GM04504 (cell line): ENCODE measurements at places on chromosomes 4 and X.

DNA sequence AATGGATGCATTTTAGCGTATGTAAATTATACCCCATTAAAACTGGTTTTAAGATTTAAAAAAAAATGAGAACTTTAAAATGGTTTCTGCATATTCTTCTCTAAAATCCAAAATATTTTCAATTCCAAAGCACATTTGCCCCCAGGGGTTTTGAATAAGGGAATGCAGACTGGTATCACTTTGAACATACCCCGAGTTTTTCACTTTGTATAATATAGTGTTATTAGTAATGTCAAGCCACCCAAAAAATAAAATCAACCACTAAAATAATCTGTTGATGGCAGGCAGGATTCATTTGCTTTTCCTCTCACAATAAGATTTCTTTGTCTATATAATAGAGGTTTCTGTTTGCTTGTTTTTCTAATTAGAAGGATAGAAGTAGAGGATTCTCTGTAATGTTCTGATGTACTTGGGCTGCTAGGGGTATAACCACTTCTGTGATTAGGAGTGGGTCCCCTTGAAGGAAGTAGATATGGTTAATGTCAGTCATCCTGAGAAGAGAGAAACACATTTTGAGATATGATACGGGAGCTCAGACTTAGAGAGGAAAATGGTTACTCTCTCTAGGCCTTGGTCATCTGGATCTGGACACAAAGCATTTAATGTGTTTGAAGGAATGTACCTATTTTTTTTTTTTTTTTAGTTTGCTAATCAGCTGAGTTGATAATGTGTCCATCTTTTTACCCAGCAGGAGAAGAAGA lies 9.3 kb upstream of the LIN54 start:
- DNase-seq = no peak

DNA sequence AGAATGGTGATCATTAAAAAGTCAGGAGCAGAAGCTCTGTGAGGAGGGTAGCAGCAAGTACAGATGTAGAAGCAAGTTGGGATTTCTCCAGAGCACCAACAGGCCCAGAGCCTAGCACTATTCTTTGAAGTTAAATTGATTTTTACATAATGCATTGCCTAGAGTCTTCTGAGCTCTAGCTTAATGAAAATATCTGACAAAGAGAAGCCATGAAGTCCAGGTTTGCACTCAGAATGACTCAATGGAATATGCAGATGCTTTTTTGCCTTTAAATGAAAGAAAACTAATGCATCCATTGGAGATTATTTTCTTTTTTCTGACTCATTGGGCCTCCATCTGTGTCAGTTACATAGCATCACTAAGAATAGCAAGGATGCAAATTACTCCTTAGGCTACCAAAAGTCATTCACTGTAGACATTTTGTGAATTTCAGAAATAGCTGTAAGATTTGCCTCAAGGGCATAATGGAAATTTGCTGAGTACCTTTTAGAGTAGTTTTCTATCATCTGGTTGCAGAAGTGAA lies 91.0 kb downstream of the EDA2R start:
- no peak for DNase-seq

- peak; percentile 38 for DNase-seq
Measured at GRCh38 chr4:119525005-119525749, 103.4 kb downstream of the PDE5A start.

DNA sequence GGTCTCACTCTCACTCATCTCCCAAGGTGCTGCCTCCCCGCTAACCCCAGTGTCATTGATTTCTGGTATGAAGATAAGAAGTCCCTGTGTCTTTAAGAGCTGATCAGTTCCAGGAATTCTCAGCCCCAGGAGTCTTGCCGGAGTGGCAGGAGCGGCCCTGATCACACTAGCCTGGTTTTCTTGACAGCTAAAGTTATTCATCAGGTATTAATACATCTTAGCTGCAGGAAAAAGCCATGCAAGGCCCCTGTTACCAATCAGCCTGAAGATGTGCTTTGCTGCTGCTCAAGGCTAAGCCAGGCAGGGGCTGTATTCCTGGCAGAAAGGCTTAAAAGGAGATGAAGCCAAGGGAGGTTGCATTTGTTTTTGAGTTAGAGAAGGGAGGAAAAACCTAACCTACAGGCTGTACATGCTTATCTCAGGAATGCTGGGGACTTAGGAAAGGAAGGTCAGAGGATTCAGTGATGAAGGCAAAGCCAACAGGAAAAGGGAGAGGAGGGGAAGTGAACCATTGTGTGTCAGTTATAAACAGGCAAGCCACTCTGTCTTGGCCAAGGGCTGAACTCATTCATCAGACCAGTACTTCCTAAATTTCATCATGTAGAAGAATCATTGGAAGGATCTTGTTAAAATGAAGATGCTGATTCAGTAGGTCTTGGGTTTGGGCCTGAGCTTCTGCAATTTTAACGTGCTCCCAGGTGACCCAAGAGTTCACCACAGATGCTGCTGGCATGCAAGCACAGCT lies 8.6 kb downstream of the SRPX start:
- DNase-seq = no peak

DNA sequence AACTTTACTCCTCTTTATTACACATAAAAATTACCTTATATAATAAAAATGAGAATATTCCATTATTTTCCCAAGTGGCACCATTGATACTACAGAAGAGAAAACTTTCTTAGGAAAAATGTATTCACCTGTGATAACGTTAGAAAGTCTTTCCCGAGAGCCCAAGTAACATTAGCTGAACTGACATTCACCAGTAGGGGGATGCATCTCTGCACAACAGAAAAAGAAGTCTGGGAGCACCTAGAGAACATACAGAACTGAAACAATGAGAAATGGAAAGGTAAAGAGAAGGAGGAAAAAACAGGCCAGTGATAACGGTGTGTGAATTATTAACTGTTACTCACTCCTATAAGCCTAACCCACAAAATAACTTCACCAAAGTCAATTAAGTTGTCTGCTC lies 423.3 kb downstream of the CENPC start:
- DNase-seq = no peak

GRCh38 chrX:96693407-96693806 lies 8.8 kb downstream of the DIAPH2 start:
- no peak for DNase-seq

DNA sequence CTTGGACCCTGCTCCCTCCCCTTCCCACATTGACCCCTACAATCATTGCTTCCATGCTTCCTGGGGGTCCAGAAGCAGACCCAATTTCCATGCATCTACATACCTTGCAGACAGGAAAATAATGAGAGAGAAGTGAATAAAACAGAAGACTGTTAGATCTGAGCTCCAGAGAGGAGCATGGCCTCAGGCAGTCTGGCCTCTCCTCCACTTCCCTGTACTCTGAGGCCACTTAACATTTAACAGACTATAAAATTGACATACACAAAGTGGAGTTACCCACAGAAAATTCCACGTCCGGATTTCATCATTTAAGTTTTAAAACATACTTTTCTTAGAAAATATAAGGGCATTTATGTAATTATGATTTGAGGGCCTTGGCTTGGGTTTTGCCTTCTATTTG lies 2.1 kb upstream of the PRSS12 start:
- DNase-seq = no peak

DNA sequence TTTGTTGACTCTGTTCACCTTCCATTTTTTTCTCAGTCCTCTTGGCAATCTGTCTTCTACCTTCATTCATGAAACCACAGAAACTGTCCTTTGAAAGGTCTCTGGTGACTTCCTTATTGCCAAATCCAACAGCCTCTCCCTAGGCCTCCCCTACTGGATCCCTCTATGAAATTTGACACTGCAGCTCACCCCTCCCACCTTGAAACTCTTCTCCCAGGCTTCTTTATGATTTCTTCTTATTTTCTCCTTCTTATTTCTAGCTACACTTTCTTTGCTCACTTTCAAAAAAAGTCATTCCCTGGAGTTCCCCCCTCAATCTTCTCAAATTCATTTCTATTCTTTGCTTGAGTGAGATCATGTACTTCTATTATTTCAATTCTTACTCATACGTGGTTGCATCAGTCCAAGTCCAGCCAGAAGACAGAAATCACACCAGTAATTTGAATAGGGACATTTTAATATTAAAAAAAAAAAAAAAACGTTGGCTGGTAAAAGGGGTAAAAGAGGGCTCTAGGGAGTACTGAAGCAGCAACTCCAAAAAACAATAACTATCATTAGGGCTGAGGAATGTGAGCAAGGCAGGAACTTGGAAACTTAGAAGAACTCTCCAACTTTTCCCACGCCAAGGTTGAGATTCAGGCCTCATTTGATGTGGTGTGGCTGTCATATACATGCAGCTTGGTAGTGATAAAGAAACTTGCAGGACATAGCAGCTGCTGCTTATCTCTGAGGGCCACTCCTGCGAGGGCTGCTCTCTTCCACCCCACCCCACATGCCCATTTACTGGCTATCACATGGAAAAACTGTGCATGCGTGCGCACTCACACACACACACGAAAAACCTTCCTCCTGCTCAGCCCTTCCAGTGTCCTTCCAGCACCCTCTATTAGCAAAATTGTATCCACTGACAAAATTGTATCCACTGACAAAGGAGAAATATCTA lies 169.8 kb upstream of the GALNT7 start:
- no peak for DNase-seq

- no peak for DNase-seq
Measured at GRCh38 chr4:123386609-123387008, 10.0 kb upstream of the SPRY1 start.

DNA sequence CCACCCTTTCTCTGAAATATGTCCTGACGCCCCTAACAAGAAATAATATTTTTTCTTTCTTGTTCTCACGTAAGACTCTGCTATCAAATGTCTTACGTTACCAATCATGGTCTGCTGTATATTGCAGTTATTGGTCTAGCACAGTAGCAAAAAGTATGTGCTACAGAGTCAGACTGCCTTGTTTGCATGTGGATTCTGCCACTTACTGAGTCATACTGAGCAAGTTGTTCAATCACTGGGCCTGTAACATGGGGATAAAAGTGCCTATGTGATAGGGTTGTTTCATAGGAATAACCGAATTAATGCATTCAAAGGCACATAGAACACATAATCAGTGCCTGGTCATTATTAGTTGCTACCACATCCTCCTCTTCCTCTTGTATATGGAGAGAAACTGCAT lies 14.1 kb downstream of the RPGR start:
- DNase-seq = no peak

DNA sequence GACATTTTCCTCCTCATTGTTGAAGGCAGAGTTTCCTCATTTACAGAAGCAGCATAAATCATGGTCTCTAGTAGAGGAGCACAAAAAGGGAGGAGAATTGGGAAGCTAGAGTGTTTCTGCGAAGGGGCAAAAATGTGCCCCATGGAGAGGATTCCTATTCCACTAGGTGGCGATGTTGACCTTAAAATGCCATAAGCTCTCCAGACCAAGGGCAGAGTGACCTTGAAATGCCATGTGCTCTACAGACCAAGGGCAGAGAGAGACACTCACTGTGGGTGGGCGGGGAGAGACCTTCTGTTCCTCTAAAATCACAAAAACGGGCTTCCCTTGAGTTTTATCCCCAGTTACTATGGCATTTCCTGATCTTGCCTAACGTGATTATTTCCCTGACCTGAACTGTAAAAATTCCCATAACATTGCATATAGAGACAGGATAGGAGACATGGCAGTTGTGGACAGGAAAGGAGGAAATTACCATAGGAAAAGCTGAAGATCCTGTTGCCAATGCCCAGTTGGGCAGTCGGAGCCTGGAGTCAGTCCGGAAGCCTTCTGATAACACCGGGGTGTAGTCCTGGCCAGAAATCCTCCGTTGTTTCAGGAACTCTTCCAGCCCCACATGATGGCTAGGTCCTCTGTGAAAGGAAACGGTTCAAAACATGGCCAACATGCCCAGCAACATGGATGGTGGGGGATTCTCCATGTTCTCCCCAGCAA lies 567.7 kb downstream of the MAGEB5 start:
- peak; percentile 5 for DNase-seq

- no peak for DNase-seq
Measured at GRCh38 chrX:69319376-69319775, 154.1 kb upstream of the PJA1 start.

GRCh38 chr4:73730292-73730691 lies 10.1 kb upstream of the CXCL8 start:
- DNase-seq = peak; percentile 46

- no peak for DNase-seq
Measured at GRCh38 chr4:101961144-101961543, 170.6 kb downstream of the BANK1 start.

DNA sequence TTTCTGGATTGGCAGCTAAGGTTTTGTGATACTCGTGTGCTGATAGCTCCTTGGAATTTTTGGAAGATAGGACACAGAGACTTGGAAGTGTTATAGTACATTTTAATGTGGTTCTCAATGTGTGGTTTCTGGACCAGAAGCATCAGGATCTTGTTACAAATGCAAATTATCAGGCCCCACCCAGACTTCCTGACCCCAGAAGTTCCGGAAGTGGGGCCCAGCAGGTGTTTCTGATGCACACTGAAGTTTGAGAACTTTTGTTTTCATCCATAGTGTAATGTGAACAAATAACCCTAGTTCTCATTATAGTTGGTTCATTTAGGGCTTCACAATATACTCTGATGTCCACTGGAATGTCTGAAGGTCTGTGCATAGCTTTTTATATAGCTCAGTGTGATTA lies 49.6 kb downstream of the LAMP2 start:
- DNase-seq = no peak

DNA sequence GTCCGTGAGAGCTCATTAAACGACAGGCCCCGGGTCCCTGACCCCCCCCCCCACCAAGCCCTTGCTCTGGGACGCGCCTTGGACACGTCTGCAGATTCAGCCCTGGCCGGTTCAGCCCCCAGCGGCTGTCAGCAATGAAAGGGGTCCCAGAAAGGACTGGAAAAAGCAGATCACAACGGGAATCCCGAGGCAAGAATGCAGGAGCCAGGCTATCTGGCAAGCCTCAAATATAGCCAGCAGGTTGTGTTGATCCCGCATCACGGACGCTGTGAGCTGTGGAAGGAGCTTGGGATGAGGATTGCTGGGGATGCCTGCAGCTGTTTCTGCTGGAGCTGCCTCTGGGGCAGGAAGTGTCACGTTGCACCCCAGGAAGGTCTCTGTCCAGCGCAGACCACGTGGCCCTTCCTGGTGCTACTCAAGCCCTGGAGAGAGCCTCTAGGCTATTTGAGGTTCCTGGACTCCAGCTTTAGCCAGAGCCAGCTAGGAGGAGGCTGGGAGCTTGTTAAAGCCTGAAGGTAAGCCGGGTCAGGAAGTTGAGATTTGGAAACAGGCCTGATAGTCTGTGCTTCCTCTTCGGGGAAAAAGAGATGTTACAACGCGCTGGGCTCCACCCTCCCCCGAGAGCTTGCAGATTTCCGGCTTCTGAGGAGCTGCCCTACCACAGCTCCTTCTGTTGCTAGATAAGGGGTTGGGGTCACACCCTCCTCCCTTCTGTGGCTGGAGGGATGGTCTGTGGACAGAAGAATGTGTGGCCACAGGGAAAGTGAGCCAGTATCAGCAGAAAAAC lies 19.3 kb upstream of the CSF2RA start:
- peak; percentile 24 for DNase-seq
